ENCODE measurements at places on chromosomes 12 and 14. TPM values are rescaled to one million over a fixed set of nuclear protein-coding genes. Genes with fewer than 3 reads are reported as not detected.

The C12orf54 gene
- total RNA-seq, result 1.5 TPM

The CLEC2A gene
- not detected for total RNA-seq

The CLEC4E gene
- not detected for total RNA-seq

The KCNC2 gene
- total RNA-seq, result 0.32 TPM

The HNF1A gene
- not detected for total RNA-seq

The C12orf57 gene
- 182 TPM for total RNA-seq

The FAM90A1 gene
- not detected for total RNA-seq

The MOK gene
- total RNA-seq, result 19.3 TPM

The DAD1 gene
- 214 TPM for total RNA-seq

The SLC38A4 gene
- total RNA-seq, result 8.8 TPM

The FLVCR2 gene
- 4.9 TPM for total RNA-seq
